Neural progenitor cell (in vitro differentiated cells): ENCODE measurements at places on chromosomes 1 and 21.

DNA sequence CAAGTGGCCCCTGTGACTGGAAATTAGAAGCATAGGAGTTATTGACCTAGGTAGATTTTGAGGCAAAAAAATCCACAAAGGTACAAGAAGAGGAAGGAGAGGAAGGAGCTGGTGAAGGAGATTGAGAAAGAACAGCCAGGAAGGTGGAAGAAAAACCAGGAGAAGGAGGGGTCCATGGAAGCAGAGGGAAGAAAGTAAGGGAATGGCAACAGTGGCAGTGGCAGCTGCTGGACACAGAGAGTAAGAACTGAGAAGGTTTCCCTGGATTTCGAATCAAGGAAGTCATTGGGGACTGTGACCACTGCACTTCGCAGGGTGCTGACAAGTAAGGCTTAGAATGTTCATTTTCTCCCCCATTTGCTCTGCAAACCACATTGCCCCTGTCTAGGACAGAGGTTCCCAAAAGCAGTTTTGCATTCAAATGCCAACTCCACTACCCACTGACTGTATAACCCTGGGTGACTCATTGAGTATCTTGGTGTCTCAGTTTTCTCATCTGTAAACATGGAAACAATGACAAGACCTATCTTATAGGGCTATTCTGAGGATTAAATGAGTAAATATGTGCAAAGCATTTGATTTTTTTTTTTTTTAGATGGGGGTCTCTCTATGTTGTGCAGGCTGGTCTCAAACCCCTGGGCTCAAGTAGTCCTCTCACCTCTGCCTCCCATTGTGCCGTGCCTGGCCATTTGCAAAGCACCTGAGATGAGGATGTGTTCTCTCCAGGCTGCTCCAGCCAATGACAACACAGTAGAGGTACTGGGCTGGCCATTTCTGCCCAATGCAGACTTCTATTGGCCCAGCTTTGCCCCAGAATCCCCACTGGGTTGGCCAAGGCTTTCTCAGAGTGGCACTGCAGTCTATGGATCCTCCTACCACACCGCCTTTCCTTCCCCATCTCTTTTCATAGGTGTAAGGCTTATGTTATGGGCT, 9.3 kb upstream of the CAPN2 start:
- DNase-seq: no peak

GRCh38 chr1:173201969-173202368, 5.2 kb downstream of the TNFSF4 start:
- DNase-seq: no peak

- no peak for DNase-seq
These were observed 27.2 kb upstream of the TSPAN2 start for GRCh38 chr1:115116512-115116911.

DNA sequence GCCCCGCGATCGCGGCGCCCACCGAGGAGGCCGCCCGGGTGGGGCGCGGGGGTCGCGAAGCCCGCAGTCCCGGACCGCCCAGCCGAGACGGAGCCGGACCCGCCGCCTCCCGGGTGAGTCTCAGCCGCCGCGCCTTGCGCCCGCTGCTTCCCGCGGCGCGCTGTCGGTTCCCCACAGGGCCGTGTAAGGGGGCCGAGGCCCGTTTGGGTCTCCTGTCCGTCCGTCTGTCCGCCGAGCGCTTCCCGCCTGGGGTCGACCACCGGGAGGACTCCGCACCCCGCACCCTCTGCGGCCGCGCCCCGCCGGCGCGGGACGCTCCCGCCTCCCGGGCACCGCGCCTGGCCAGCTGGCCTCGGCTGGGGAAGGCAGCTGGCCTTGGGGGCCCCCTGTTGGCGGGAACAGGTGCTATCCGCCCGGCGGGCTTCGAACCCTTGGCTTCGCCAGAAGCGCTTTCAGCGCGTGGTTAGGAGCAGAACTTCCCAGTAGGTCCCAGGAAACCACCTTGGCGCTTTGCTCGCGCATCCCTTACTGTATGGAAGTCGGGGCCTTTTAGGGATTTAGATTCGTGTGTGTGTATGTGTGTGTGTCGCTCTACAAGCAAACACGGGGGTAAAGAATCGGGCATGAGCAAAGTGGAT, 414 bp downstream of the TMEM51 start:
- DNase-seq: peak; percentile 88

DNA sequence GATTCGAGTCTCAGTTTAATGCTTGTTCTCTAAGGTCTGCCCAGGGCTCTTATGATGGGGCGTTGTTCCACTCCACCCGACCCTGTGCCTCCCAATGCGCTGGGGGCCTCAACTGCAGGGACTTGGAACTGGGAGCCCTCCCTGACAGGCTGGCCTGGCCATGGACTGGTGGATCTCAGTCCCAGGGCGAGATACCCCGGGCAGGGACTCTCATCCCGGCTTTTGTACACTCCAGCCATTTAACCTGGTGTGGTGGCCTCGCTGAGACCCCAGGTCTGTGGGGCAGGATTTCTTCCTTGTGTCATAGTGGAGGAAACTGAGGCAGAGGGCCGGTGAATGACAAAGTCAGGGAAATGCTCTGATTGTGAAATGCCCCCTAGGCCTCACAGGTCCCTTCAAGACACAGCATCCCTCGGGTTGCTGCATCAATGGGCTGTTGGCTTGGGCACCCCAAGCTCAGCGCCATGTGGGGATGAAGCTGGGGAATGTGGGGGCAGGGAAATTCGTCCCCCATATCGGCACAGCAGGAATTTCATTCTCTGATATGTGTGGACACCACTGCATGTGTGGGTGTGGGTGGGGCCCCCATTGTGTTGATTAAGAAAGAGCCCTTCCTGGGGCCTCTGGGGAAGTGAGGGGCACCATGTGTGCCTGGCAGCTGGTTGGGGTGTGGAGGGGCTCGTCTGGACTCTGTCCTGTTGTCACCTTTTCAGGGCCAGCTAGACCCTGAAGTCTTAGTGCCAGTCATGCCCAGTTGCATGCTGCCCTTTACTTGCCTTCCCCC, 19.9 kb upstream of the ZNF678 start:
- no peak for DNase-seq

- no peak for DNase-seq
These were observed 29.4 kb upstream of the BMP8A start for GRCh38 chr1:39462074-39462473.

- DNase-seq: no peak
These were observed 3.6 kb downstream of the CELF3 start for GRCh38 chr1:151713044-151713443.

- DNase-seq: no peak
These were observed 276.9 kb upstream of the RUNX1 start for GRCh38 chr21:35325953-35326352.

DNA sequence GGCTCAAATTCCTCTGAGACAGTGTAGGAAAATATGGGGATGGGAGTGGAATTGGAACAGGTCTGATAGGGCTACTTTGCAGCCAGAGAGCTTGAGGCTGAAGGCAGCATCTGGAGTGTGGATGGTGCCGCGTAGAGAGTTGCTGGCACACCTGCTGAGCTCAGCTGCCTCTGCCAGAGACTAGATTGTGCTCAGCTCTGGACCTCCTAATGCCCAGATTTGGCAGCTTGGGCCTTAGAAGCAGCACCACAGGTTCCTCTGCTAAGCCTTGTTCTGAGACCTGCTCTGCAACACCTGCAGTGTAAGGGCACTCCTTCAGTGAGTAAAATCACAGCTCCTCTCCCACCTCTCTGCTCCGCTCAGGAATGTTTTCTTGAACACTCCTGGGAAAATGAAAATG, 23.3 kb downstream of the ACOT11 start:
- no peak for DNase-seq

- DNase-seq: no peak
These were observed 5.6 kb downstream of the PRCC start for GRCh38 chr1:156772728-156773497.

DNA sequence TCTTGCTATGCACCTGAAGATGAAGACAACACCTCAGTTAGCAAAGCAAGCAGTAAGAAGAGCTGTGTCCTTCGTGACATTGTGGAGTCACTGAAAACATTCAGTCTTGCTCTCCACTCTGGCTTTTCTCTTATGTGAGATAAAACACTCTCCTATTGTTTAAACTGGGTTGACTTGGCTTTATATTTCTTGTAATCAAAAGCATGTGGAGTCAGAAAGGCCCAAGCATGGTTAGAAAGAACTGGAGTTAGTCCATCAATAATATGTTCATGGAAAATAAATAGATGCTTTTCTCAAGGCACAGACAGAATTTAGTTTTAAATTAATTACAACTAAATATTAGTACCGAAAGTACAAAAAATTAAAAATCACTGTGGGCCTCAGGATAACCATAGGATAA, 61.7 kb downstream of the UBE2U start:
- DNase-seq: no peak

- DNase-seq: no peak
These were observed 48.0 kb upstream of the PDE4B start for GRCh38 chr1:65744731-65745130.

DNA sequence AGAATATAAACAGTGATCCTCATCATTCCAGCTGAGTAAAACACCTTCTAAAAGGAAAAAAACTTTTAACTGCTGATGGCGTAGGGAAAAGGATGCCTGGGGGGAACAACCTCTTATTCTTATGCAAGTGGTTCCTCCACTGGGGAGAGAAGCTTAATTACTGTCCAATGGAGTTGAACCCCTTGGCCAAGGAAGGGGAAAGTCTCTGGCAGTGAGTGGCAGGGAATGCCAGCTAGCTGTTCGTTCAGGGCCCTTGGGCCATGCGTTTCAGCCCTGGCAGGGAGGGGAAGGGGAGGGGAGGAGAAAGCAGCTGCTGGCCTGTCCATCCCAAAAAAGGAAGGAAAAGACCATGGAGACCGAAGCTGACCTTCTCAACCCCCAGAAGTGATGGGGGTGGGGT, 22.6 kb upstream of the SYCP1 start:
- DNase-seq: no peak

GRCh38 chr1:117318011-117318410, 49.2 kb upstream of the MAN1A2 start:
- DNase-seq: no peak

DNA sequence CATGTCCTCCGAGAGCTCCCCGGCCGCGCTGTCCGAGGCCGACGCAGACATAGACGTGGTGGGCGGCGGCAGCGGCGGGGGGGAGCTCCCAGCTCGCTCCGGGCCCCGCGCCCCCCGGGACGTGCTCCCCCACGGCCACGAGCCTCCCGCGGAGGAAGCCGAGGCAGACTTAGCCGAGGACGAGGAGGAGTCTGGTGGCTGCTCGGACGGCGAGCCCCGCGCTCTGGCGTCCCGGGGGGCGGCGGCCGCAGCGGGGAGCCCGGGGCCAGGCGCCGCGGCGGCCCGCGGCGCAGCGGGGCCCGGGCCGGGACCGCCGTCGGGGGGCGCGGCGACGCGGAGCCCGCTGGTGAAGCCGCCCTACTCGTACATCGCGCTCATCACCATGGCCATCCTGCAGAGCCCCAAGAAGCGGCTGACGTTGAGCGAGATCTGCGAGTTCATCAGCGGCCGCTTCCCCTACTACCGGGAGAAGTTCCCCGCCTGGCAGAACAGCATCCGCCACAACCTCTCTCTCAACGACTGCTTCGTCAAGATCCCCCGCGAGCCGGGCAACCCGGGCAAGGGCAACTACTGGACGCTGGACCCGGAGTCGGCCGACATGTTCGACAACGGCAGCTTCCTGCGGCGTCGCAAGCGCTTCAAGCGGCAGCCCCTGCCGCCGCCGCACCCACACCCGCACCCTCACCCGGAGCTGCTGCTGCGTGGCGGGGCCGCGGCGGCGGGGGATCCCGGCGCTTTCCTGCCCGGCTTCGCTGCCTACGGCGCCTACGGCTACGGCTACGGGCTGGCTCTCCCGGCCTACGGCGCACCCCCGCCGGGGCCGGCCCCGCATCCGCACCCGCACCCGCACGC, 547 bp downstream of the FOXD2 start:
- peak; percentile 45 for DNase-seq

GRCh38 chr1:14138135-14138506, 438.1 kb downstream of the PRDM2 start:
- no peak for DNase-seq

- no peak for DNase-seq
These were observed 5.3 kb downstream of the C1orf159 start for GRCh38 chr1:1110561-1110971.

- no peak for DNase-seq
These were observed 16.9 kb downstream of the LRRC8C start for GRCh38 chr1:89649783-89650182.

GRCh38 chr1:3062616-3063378, 6.2 kb upstream of the PRDM16 start:
- DNase-seq: peak; percentile 65

DNA sequence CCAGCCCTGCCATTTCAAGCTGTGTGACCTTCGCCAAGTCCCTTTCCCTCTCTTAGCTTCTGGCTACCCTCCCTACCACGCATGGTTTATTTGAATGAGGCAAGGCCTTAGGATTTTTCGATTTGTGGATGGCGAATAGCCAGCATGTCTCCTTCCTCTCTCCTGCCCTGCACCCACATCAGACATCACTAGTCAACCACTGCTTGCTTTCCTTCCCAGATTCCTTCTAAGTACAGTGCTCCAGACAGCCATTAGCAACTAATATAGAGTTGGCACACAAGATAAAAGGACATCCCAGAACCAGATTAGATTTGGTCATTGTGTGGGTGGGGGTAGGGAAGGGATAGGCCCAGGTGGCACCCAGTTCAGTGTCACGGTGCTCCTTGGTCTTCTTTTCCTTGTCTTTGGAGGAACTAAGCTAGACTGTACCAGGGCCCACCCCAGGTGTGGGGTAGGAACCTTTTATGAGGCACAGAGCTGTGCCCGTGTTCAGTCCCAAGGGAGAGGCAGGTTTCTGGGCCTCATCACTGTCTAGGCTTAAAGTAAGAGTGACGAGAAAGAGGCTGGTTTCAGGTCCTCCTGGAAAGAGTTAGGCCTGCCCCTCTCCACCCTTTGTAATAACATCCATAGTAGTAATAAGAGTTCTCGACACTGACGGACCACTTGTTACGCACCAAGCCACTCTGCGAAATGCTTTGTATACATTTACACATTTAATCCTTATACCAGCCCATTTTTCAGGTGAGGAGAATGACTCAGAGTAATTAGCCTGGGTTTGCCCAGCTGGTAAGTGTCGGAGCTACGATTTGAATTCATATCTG, 8.6 kb downstream of the ALPL start:
- no peak for DNase-seq

DNA sequence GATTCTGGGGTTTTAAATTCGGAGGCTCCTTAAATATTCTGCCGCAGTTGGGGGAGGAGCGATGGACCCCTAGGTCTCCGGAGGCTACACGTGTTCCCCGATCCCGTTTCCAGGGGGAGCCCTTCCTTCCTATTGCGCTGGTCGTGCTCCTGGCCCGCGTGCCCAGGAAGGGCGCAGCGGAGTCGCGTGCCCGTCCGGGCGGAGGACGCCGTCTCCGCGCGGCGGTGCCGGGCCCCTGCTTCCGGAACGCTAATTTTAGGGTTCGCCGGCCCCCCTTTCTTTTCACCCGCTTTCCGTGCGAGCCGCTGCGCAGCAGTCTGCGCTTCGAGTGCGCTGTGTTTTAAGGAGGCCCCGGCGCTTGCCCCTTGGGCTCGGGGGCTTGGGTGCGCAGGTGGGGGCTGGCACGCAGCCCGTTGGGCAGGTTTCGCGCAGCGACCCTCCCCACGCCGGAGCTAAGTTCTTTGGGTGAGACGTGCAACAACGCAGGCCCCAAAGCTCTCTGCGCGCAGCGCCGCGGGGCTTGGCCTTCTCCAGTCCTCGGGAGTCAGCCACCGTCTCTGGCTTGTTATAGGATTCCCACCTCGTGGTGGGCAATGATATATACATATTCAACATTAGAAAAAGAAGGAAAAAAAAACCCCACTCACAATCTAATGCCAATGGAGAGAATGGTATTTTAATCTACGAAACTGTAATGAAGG, 43.5 kb upstream of the DNAJC6 start:
- peak; percentile 89 for DNase-seq

- DNase-seq: no peak
These were observed 89.2 kb downstream of the BEND5 start for GRCh38 chr1:48687282-48688045.

- DNase-seq: no peak
These were observed 21.5 kb downstream of the PDPN start for GRCh38 chr1:13605159-13605558.
